T-helper 1 cell treated with Interleukin-12 subunit alpha and Interleukin-12 subunit beta and Interleukin-4 antibody, amounts not matched to agents 30 ng/mL and 1 ng/mL, for 36 hours (primary cell): ENCODE measurements at places on chromosomes 7 and 10. TPM values are rescaled to one million over a fixed set of nuclear protein-coding genes. Genes with fewer than 3 reads are reported as not detected.

The PRLHR gene
- total RNA-seq, result not detected in 2 replicates

The LGI1 gene
- total RNA-seq, result not detected in 2 replicates

The TRAPPC14 gene
- 58.1 and 61.1 TPM in 2 replicates for total RNA-seq

The HOXA1 gene
- 0.22 and 0.41 TPM in 2 replicates for total RNA-seq

The INHBA gene
- 0.32 and 0.54 TPM in 2 replicates for total RNA-seq

The ITGA8 gene
- not detected in 2 replicates for total RNA-seq

The TMEM139 gene
- total RNA-seq, result 0.32 and 1.0 TPM in 2 replicates

The AKAP9 gene
- total RNA-seq, result 45.3 and 50.7 TPM in 2 replicates

The KLF6 gene
- 172 and 177 TPM in 2 replicates for total RNA-seq

The CHN2 gene
- total RNA-seq, result 0.29 and 0.74 TPM in 2 replicates

The ZNF467 gene
- total RNA-seq, result not detected in 2 replicates

The TMEM178B gene
- 4.4 and 6.5 TPM in 2 replicates for total RNA-seq

The ZNF117 gene
- 6.5 and 6.8 TPM in 2 replicates for total RNA-seq

The TAS2R40 gene
- total RNA-seq, result not detected in 2 replicates

The MCU gene
- total RNA-seq, result 12.2 and 16.1 TPM in 2 replicates

The DDC gene
- not detected in 2 replicates for total RNA-seq

The CYP2C9 gene
- total RNA-seq, result not detected in 2 replicates

The PARP12 gene
- total RNA-seq, result 164 and 172 TPM in 2 replicates

The EFCAB10 gene
- total RNA-seq, result not detected in 2 replicates

The ARHGEF5 gene
- 9.8 and 11.0 TPM in 2 replicates for total RNA-seq

The NOS3 gene
- 10.5 and 12.1 TPM in 2 replicates for total RNA-seq

The GPR85 gene
- total RNA-seq, result not detected in 2 replicates

The MPLKIP gene
- total RNA-seq, result 28.1 and 28.8 TPM in 2 replicates
